NCI-H2081 (cell line): ENCODE measurements at places on chromosomes 6 and 20.

DNA sequence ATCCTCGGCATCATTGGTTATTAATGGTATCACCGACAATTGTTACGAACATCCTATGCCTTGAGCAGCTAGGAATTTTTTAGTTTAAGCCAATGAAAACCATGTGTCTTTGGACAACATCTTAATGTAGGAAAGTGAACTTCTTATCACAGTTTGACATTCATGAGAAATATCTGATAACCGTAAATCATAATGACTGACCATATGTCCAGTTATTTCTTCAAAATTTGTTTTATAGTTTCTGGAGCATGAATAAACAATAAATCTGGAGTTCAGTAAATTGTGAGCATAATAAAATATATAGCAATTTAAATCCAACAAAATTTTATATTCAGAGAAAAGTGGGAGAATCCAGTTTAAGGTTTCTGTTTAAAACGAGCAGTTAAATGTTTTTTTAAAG, 970.1 kb upstream of the ADGRB3 start:
- DNase-seq, result no peak

DNA sequence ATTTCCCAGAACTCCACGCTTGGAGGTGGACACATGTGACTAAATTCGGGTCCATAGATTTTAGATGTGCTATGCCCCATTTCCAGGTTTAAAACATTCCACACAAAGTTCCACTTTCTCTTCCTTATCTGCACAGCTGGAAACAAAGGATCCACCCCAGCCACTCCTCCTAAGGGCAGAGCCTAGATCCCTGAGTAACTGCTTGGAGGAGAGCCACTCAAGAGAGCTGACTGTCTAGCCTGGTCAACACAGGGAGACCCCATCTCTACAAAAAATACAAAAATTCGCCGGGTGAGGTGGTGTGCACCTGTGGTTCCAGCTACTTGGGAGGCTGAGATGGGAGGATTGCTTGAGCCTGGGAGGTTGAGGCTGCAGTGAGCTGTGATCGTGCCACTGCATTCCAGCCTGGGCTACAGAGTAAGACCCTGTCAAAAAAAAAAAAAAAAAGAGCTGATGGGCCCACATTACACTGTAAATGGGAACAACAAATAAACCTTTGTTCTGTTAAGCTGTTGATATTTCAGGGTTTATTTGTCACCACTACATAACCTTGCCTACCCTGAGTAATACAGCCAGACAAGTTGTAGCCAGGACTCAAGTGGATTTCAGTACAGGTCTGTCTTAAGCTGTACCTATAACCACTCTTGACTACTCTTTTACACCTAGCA, 25.8 kb upstream of the SNRPC start:
- DNase-seq, result no peak

- peak; percentile 10 for DNase-seq
Measured at GRCh38 chr20:53157443-53158408, 185.6 kb downstream of the TSHZ2 start.

GRCh38 chr6:24574809-24575208, 71.2 kb downstream of the KIAA0319 start:
- DNase-seq, result no peak

DNA sequence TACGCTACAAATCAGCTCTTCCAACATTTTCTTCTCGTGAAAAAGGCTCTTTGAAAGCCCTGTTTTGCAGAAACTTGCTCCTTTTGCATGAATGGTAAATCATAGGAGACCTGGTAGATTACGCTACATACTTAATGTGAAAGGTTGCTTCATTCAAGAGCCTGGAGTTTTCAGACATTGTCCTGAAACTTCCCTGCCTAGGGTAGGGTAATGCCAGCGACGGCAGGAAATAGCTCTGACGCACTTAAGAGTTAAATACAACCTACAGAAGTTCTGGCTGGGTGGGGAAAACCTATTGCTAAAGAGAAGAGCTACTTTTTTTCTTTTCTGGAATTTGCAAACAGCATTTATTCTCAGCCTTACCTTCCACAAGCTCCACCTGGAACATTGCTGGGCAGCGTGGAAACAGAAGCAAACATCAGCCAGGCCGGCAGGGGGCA, 144.5 kb downstream of the LPA start:
- no peak for DNase-seq

DNA sequence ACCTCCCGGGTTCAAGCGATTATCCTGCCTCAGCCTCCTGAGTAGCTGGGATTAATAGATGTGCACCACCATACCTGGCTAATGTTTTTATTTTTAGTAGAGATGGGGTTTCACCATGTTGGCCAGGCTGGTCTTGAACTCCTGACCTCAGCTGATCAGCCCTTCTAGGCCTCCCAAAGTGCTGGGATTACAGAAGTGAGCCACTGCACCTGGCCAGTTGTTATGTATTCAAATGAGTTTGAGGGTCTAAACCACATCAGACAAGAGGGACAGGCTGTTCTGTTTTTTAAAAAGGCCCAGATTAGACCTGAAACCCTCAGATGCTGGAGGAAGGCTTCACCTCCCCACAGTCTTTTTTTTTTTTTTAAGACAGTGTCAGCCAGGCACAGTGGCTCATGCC, 4.1 kb upstream of the SPAG4 start:
- DNase-seq, result no peak

GRCh38 chr6:1228754-1229191, 83.1 kb upstream of the FOXQ1 start:
- no peak for DNase-seq
